ENCODE measurements at places on chromosomes 5 and 9.

DNA sequence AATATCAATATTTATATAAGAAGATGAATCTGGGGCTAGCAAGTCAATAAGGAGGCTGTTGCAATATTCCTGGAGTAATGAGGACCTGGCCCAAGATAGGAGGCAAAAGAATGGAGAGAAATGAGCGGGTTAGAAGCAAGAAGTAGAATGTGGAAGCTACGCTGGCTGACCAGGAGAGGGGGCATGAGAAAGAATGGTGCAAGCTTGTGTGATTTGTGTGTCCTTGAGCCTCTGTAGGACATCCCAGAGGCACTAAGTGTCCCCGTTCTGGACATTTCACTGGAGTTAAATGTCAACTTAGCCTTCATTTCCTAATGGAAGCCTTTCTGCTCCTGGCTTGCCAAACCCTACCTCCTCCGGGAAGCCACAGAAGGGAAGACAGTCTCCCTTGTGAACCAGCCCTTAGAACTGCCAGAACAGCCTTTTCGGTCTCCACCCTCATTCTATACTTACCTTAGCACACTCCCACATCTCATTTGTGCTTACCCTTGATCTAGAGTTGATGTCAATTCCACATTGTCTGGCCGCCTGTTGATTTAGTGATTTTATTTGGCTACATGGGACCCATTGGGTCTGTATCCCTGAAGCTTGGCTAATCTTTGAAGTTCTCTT, 6.7 kb upstream of the PDE6A start:
- DNase-seq = no peak

DNA sequence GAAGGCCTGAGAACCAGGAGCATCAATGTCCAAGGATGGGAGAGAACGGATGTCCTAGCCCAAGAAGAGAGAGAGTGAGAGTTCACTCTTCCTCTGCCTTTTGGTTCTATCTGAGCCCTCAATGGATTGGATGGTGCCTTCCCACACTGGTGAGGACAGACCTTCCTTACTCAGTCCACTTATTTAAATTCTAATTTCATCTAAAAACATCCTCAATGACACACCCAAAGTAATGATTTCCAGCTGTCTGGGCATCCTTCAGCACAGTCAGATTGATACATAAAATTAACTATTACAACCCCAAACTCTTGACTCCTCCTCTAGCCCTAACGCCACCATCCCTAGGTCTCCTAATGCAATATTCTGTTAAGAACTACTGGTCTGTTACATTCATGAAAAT, 122.0 kb downstream of the GAS1 start:
- no peak for DNase-seq

DNA sequence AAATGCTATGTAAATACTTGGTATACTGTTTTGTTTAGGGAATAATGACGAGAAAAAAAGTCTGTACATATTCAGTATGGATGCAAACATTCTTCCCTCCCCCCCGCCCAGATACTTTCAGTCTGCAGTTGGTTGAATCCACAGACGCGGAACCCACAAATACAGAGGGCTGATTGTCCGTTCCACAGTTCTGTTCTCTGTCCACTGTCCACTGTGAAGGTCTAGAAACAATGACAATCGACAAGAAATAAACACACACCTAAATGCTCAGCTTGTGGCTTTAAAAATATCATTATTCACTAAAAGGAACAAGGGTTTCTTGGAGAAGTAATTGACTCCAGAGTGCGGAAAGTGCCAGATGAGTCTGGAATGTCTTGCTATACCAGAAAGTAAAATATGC, 109.1 kb downstream of the TMEM161B start:
- no peak for DNase-seq

- no peak for DNase-seq
These were observed 59.2 kb downstream of the NIPBL start for GRCh38 chr5:36935805-36936204.

- DNase-seq = no peak
These were observed 40.8 kb downstream of the NAIF1 start for GRCh38 chr9:128026255-128026772.

DNA sequence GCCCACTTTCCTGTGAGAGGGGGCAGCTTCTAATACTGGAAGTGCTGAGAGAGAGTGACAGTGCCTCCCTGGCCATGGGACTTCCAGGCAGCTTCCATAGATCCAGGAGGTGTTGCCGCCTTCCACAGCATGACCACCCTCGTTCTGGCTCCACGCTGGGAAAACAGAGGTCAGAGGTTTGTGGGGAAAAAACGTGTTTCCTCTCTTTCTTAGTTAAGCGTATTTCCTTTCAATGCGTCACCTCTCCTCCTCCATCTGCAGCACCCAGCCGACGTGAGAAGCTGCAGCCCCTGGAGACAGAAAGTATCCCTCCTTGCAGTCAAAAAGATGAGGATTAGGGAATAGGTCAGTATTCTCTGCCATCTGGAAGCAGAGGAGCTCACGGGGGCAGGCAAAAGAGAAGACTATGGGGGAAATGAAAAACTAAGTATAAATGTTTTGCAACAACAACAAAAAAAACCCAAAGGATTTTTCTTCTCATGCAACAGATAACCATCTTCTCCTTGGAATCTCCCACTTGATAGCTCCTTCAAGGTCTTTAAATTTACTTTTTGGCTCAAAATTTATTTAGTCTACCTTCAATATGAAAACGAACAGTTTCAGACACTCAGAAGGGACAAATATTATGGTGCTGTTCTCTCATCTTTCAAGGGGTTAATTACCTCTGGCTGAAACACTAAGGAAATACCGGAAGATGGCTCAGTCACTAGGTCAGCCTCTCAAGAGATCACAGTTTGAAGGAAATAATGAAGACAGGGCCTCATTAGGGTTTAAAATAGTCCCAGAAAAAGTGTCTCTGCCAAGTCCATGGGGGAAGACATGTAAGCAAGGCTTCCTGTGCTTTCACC, 38.0 kb downstream of the MTMR12 start:
- DNase-seq = no peak

DNA sequence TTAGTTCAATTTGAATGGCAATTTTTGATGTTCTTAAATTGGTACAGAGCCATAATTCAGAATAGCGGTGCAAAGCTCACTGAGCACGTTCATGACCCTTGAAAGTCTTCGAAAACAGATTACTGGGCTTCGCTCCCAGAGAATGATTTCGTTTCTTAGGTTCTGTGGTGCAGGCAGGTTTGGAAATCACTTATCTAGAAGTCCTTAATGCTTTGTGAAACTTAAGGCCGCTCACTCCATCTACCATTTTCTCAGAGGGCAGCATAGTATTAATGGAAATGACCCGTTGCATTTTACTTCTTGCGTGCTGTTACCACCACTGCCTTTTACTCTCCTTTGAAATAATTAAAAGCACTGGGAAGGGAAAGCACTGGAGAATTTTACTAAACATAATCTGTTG, 2.9 kb upstream of the MAT2B start:
- DNase-seq = no peak

DNA sequence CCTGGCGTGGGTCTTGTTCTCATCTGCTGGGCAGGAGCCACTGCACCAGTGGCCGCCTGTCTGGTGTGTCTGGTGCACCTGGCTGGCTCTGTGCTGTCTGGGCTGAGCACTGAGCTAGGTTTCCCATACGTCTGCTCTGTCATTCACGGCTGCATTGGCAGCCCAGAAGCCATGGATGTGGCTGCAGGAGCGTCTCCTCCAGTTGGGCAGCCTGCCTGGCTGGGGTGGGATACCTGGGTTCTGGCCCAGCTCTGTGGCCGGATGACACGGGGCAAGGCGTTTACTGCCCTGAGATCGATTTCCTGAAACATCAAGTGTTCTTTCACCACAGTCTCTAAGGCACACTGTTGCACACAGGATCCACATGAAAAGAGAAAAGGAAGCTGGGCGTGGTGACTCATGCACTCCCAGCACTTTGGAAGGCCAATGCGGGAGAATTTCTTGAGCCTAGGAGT, 25.5 kb upstream of the SLC25A51 start:
- no peak for DNase-seq

DNA sequence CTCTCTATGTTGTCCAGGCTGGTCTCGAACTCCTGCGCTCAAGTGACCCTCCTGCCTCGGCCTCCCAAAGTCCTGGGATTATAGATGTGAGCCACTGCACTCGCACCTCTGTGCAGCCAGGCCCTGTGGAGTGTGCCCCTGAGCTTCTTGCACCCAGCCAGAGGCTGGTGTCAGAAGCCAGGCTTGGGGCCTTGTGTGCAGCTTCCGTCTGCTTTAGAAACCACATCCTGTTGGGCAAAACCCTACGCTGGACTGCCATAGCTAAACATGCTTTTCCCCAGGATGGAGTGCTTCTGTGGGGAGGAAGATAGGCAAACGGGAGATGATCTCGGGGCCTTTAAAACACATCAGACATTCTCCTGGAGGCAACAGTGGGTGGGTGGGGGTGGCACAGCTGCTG, 40.1 kb downstream of the PRRT1B start:
- DNase-seq = no peak

- no peak for DNase-seq
These were observed 32.3 kb upstream of the CDK5RAP2 start for GRCh38 chr9:120612218-120612617.

DNA sequence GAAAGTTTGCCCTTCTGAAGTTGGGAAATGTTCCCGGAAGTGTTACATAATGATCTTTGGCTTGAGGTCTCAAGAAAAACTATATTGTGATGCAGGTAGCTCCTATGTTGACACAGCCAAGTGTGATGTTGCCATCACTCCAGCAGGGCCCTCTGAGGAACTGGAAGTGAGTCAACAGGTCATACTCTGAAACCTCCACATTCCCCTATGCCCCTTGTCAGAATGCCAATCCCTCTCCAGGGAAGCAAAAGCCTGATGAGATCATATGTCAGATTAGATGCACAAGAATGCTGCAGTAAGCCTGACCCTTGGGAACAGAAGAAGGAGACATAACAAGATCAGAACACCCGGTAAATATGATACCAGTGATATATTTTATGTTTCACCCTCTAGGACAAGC, 66.8 kb upstream of the ITGA2 start:
- no peak for DNase-seq

DNA sequence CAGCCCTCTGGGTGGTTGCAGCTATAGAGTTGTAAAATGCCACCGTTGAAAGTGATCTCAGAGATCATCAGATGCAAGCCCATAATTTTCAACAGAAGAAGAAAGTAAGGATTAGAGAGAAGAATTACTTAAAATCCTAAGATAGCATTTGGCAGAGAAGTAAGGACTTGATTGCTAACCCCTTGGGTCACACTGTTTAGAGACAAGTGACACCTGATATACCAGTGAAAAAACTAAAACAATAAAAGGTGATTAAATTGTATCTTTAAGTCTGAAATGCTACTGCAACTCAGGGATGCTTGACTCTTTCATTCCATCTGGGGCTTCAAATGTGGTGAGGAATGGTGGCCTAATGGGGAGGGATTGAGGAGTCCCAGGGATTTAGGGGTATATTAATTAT, 280.9 kb upstream of the PANK3 start:
- no peak for DNase-seq

- peak; percentile 34 for DNase-seq
These were observed 19.8 kb downstream of the IFT74 start for GRCh38 chr9:26975728-26976707.

- DNase-seq = no peak
These were observed 23.8 kb upstream of the SLC46A2 start for GRCh38 chr9:112914524-112914923.

- DNase-seq = no peak
These were observed 106.4 kb upstream of the CCNG1 start for GRCh38 chr5:163330723-163331668.

DNA sequence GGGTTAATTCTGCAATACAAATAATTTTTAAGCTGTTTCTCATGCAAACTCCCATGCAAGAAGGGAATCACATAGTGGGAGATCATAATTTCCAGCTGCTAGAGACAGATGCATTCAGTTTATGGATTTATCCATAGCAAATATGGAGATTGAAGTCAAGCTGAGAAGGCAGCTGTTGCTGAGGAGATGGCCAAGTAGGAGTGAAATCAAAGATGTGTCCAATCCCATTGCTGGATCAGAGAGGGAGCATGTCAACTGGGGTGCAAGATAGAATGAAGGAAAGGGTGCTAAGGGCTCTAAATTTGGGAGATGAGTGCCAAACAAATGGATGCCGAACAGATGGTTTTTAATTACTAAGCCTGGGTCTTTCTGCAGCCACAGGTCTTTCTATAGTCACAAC, 504.5 kb downstream of the NFIB start:
- no peak for DNase-seq

DNA sequence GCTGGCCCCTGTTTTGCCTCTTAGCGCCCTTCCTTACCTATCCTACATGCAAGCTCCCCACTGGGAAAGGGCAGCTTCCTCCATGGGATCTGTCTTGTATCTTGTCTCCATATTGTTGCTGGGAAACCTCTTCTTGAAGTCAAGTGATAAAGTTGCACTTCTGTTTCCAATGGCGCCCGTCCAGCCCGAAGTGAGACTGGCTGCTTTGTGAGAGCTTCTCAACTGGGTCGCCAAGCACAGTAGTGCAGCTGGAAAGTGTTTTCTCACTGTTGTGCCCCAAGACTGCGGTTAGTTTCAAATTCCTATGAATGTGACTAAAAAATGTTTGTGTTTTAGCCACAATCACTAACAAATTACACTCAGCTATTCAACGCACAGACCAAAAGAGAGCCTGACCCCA, 506.6 kb upstream of the MPDZ start:
- no peak for DNase-seq

Measured in testis (tissue), 5 donors.